ENCODE measurements at places on chromosomes 4 and X.
A peak's percentile ranks its signal among the peaks of the same experiment; 100 is the strongest.

- DNase-seq: peak; percentile 11
These were observed 308.0 kb downstream of the TEX13C start for GRCh38 chrX:125627676-125628075.

- peak; percentile 81 for DNase-seq
These were observed 24.2 kb downstream of the L1CAM start for GRCh38 chrX:153861733-153862310.

GRCh38 chr4:171849686-171850222, 36.5 kb downstream of the GALNTL6 start:
- no peak for DNase-seq

DNA sequence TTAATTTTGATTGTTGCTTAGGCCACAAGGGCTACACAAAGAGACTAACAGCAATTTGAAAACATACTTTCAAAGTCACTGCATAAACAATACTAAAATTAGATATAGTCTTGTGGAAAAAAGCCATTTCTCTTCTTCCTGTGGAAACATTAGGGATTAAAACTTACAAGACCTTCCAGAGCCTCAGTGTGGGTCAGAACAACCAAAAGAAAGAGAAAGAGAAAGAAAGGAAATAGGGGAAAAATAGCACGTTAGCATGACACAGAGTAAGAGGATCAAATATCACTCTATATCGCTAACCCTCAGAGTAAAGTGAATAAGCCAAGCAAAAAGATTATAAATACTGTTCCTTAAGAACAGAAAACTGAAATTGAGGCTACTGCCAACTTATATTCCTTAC, 127.8 kb upstream of the DIAPH2 start:
- DNase-seq: no peak

- DNase-seq: no peak
These were observed 6.8 kb upstream of the CHRNA9 start for GRCh38 chr4:40328383-40328782.

DNA sequence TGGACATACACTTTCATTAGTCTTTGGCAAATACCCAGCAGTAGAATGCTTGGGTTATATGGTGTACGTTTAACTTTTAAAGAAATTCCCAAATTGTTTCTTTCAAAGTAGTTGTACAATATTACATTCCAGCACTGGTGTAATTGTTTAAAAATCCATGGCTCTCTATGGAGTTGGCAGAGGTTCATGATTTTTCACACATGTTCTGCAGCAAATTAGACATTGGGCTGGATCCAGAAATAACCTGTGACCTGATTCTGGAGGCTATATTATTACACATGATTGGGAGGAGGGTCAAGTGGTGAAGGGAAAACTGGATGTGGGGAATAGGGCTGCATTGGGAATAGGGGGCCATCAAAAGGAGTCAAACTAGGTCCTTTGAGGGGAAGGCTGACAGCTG, 41.9 kb downstream of the MAMLD1 start:
- no peak for DNase-seq

DNA sequence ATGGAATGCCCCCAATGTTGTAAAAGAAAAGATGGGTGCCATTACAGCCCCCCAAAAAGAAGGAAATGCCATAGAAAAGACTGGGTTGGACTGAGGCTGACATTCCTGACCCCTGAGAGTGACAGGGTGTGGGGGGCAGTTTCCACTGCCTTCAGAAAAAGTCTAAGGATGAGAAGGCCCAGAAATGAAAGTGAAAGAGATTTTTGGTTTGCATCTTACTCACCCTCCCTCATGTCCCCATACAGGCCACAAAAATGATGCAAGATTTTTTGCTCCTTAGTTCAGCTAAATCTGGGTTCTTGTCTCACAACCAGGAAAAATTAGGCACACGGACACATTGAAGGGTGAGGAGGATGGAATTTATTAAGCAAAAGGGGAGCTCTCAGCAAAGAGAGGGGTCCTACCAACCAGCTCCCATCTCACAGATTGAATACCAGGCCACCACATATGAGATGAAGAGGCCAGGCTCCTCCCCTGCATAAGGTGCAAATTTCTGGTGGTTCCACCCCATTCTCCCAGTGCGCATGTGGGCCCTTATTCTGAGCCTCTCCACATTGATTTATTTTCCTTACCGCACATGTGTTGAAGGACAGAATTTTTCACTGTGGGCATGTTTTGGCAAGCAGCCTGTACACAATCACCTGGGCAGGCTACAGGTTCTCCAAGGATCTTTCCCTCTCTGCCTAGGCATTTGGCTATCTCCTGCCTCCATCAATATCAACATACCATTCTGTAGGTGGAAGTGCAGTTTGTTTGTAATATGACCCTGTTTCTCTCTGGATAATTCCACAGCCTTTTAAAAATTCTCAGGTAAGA, 18.8 kb downstream of the PPP4R3C start:
- no peak for DNase-seq

DNA sequence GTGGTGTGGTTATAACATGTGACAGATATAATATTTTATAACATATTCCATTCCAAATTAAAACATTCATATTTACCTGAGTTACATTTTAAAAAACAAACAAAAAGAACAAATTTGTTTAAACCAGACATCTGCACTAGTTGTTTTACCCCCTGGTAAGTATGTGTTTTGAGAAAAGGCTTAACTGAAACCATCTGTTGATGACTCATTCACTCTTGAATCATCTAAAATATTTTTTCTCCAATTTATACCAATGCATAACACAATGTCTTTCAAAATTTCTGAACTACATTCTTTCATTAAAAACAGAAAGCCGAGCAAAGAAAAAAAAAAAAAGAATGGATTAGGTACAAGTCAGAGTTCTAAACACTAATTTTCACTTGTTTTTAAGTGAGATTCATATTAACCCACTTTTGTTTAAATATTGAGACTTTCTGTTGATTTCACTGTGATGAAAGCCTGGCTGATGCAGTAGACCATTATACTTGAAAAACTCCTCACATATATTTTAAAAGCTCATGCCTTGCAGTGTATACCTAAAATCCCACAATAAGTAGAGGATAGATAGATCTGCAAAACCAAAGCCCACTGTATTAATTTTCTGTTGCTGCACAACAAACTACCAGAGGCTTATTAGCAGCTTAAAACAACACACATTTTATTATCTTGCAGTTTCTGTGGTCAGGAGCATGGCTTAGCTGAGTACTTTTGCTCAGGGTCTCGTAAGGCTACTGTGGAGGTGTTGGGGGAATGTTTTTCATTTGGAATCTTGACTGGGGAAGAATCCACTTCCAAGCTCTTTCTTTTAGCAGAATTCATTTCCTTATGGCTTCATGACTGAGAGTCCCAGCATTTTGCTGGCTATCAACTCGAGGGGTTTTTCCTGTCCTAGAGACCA, 221.5 kb downstream of the PCDH18 start:
- DNase-seq: no peak

DNA sequence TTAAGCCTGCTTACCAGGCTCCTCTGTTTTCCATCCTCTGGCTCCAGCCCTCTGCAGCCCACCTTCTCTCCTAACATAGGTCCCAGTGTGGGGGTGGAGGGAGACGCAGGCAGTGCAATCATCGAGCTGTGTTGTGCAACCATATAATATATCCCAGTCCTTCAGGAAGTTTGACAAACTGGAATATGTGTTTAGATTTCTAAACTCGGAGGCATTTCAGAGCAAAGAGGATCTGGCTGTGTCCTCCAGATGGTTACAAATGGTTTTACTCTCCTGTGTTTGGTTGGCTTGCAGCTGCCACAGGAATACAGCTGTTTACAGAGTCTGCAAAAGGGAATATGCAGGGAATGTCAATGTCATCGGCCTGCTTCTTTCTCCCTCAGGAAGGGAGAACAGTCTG, 195.3 kb upstream of the LNX1 start:
- no peak for DNase-seq

- DNase-seq: no peak
These were observed 175.4 kb upstream of the PSAPL1 start for GRCh38 chr4:7610022-7610670.

- DNase-seq: no peak
These were observed 126.9 kb upstream of the HCCS start for GRCh38 chrX:10984213-10984612.

GRCh38 chr4:137253949-137254348, 278.3 kb downstream of the PCDH18 start:
- no peak for DNase-seq

- no peak for DNase-seq
These were observed 169.4 kb downstream of the AMELX start for GRCh38 chrX:11462648-11463047.

DNA sequence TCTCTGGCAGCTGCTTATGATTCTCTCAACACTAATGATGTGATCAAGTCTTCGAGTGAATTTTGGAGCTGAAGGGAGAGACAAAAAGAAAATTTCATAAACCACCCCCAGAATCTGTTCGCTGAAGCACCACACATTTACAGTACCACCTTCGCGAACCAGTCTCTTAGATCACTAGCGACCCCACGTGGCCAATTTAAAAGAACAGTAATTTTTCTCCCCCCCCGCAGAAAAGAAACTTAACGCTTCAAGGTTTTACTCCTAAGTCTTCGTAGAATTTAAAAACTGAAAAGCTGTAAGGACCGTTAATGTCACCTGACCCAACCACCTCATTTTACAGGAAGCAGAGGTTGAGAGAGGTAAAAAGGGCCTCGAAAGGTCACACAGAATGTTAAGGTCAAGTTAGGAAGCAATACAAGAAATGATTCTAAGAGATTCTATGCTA, 187.5 kb downstream of the QDPR start:
- peak; percentile 53 for DNase-seq

DNA sequence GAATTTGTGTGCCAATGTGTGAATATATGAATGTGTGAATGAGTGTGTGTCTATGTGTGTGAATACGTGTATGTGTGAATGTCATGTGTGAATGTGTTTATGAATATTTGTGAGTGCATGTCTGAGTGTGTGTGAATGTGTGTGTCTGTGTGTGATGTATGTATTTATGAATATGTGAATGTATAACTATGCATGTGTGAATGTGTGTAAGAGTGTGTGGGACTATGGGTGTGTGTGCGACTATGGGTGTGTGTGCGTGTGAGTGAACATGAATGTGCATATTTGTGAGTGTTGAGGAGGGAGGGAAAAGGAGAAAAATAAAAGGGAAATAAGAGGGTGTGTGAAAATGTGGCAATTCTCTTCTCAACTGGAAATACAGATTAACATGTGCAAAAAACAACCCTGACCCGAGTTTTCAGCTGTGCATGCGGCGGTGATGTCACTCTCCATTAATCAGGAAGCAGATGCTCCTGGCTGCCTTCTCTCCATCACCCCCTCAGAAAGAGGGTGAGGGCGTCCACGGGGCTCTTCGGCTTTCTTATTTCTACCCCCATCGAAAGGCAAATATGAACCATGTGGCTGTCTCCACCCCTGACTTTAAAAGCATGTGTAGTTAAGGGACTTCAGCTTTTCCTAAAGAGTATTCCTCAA, 219.8 kb downstream of the MAML3 start:
- DNase-seq: peak; percentile 36

GRCh38 chrX:55709735-55710134, 7.8 kb upstream of the RRAGB start:
- DNase-seq: no peak

- no peak for DNase-seq
These were observed 820.8 kb downstream of the RPA4 start for GRCh38 chrX:97704474-97704873.

DNA sequence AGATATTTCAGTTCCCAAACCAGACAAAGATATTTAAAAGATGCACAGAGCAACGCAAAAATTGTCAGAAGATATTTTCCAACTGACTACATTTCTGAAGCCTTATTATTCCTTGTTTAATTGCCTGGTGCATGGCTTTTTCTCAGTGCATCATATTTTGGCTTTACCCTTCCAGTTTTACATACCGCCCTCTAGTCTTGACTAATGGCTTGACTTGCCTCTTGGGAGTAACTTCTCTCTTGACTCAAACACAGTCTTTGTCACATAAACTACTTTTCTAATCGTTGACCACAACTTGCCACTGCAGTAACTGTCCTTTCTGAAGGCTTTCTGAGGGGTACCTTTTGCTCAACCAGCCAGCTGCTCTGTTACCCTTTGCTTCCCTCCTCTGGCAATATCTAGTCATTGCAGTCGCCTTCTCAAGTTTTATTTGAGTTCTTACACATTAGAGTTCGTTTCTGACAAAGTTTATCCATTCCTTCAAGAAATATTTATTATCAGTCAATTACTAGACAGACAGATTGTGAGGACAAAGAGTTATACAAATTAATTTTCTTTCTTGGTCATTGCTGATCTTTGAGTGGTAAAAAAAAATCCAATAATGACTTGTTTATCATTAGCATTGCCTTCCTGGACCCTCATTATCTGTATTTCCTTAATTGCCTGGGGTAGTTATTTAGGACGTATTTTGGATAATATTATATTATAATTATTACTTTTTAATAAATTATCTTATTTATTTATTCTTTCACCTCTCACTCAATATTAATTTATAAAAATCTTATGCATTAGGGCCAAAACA, 506.9 kb upstream of the PCDH10 start:
- DNase-seq: peak; percentile 36

DNA sequence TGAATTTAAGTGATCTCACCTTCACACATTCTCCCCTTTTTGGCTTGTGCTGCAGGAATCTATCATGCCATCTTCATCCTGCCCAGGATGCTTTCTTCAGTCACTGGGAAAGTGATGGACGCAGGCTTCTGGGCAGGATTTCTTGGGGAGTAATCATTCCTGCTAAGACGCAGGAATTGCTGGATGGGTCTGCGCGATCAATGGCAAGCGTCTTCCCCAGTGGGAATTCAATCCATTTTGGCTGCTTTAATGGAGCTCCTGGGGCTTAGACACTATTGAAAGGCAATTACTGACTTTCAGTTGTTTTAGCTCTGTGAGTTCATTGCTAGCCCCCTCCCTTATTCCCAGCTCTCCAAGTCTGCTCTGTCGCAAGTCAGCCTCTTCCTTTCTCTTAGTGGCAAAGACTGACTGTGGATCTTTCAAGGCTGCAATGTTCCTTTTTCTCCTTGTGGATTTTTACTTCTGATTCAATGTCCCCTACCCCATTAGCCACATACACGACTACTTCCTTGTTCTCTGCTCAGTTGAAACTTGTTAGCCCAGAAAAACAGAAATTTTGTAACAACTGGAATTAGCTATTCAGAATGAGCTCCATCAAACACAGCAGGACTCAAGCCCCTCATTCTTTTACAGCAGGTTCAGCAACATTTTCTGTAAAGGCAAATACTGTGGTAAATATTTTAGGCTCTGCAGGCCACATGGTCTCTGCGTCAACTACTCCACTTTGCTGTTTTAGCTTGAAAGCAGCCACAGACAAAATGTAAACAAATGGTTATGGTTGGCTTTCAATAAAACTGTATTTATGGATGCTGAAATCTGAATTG, 154.9 kb downstream of the ASB9 start:
- DNase-seq: no peak

Measured in NCI-H524 (cell line).